ENCODE measurements at places on chromosomes 2 and 18.

- peak; percentile 26 for DNase-seq
These were observed 1.4 kb downstream of the TRIB2 start for GRCh38 chr2:12718015-12718671.

- DNase-seq: peak; percentile 38
These were observed 58.7 kb upstream of the SP3 start for GRCh38 chr2:174023591-174024523.

GRCh38 chr18:35673682-35674081, 92.1 kb downstream of the GALNT1 start:
- no peak for DNase-seq

- DNase-seq: no peak
These were observed 587.4 kb upstream of the SETBP1 start for GRCh38 chr18:44093253-44093652.

- DNase-seq: no peak
These were observed 13.2 kb downstream of the ASB18 start for GRCh38 chr2:236250909-236251579.

- DNase-seq: no peak
These were observed 485.6 kb downstream of the TMX3 start for GRCh38 chr18:68229351-68229750.

DNA sequence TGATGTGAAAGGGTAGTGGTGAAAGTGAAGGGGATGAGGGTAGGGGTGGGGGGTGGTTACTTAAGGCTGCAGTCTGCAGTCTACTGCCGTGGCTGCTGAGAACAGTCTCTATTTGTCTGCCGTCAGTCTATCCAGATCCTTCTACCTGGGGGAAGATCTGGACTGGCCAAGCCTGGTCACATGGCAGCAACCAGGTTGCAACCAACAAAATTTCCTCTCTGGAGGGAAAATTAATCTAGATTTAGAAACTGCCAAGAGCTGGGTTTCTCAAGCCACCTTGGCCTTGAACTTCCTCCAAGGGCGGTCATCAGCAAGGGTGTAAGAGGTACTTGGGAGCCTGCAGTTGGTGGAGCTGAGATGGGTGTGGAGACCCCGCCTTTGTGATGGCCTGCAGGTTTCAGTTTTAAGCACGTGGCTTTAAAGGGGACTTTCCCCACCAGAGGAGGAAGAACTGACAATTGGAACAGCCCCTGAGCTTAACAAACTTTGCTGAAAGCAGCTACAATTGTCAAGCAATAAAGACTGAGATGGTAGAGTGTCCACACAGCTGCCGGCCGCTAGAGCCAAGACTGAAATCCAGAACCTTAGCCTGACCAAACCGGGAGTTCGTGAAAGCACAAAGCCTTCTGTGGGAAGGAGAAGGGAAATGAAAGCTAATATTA, 31.4 kb upstream of the KCMF1 start:
- peak; percentile 53 for DNase-seq

GRCh38 chr2:121256720-121257479, 28.1 kb downstream of the TFCP2L1 start:
- no peak for DNase-seq

- DNase-seq: no peak
These were observed 118.5 kb downstream of the RPIA start for GRCh38 chr2:88810017-88810416.

DNA sequence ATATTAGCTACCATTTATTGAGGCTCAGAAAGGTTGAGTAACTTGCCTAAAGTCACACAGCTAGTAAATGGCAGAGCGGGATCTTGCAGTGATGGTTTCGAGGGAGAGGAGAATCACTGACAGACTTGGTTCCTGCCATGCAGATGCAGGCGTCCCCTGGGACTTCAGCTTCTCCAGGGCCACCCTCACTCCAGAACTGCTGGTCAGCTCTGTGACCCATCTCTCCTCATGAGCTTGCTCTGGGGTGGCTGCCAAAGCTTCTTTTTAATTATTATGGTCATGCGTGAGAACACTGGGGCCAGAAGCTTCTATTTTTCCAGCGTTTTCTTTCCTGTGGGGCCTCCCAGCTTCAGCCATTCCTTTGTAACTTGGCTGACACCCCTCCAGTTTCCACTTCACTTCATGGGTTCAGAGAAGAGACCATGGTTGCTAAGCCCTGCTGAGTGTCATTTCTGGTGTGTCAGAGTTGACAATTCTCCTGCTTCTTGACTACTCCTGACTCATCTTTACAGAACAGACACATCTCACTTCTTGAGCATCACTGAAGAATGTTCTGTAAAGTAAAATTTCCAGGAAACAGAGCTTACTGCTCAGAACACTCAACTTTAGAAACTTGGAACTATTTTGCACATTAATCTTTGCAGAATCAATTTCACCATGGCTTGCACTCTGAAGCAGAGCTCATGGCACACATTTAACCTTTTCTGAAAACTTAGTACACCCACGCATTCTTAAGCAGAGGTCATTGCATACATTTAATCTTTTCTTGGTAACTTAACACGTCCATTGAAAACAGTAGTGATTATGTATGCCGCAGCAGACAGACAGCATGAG, 70.4 kb downstream of the IL1R2 start:
- DNase-seq: no peak

- DNase-seq: no peak
These were observed 8.0 kb downstream of the HDAC4 start for GRCh38 chr2:239392688-239393387.

DNA sequence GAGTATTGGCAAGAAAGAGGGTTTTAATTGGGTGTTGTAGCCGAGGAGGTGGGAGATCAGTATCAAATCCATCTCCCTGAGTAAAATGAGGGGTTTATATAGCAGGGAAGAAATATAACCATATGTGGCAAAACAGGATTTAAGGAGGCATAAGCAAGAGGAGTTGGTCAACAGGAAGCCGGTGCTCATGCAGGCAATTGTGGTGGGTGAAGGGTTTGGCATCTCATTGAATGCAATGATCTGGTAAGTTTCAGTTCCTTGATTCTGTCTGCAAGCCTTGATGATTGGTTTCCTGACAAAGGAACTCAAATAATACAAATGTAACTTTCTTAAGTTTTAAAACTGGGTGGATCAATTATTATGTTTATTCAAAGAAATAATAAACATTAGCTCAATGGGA, 564.4 kb upstream of the LINC00305 start:
- DNase-seq: no peak

GRCh38 chr18:3424280-3424890, 25.6 kb upstream of the TGIF1 start:
- no peak for DNase-seq

- no peak for DNase-seq
These were observed 352.6 kb downstream of the TNS1 start for GRCh38 chr2:217650229-217650628.

- no peak for DNase-seq
These were observed 68.7 kb upstream of the WIPF1 start for GRCh38 chr2:174666312-174666711.

DNA sequence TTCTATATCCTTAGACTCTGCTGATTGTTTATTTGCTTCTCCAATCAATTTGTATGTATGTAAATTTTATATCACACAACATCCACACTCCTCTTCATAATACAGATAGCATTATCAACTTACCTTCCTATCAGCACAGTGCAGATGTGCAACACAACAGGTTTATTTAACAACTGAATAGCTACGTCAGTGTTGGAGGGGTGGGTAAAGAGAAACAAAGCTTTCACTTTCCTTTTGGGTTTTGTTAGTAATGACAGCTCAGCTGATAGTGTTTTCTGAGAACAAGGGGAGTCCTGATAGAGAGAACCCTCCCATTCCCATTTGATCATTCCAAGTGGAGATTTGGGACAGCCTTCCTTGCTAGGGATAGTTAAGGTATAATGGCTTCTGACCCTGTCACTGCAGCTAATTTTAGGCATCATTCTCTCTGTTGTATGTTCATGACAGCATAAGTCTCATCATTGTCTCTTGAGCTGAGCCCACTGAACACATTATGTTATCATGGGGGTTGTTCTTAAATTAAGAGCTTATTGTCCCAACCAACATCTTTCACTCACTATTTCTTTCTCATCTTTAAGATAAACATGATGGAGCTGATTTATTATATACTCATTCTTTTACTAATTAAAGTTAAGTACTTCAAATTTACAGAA, 227.7 kb downstream of the GPD2 start:
- no peak for DNase-seq

DNA sequence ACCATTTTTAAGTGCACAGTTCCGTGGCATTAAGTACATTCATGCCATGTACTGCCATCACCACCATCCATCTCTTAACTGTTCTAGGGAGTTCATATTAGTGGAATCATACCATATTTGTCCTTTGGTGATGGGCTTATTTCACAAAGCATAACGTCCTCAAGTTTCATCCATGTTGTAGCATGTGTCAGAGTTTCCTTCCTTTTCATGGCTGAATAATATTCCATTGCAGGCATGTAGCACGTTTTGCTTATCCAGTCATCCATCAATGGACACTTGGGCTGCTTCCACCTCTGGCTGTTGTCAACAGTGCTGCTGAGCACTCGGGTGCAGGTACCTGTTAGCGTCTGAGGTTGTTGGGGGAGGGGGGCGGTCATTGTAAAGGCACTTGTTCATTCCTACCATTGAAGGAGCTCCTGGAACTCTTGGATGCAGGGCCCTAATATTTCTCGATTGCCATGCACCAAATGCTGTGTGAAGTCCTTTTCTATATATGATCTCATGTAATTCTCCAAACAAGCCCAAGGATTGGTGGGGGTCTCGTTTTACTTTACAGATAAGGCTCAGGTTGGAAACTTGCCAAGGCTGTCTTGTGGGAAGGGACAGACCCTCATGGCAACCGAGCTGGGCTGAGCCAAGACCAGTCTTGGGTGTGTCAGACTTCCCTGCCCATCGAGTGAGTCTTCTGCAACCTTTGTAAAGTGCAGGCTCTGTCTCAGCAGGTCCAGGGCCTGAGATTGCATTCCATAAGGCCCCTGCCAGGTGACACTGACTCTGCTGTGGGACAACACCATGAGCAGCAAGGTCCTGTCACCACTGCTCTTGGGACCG, 42.9 kb upstream of the SH3RF3 start:
- DNase-seq: no peak

DNA sequence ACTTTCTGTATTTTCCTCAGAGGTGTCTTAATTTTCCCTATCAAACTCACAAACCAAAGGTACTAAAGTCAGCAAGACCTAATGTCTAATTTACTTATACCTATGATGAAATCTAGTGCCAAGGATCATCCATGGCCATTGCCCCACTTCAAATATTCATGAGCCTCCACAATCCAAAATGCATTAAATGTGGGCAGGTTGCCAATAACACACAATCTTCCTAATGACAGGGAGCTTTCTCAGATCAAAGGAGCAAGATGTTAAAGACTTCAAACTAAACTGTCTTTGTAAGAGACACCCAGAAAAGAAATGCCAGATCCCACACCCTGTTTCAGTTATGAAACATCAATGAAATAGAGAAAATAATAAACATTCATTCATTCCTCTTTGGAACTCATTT, 143.2 kb downstream of the TMEFF2 start:
- no peak for DNase-seq

DNA sequence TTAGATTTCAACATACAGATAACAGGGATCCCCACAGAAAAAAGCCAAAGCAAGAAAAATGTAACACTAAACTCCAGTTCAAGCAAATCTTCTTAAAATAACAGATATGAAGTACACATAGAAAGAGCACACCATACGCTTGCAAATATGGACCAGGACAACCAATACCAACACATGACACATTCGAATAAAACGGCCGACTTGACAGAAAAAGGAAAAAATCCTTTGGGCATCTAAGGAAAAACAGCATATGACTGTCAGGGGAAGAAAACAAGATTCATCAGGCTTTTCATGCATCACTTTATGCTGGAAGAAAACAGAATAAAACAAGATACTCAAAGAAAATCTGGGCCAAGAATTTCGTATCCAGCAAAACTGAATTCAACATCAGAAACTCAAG, 16.0 kb downstream of the RNASEH1 start:
- no peak for DNase-seq

DNA sequence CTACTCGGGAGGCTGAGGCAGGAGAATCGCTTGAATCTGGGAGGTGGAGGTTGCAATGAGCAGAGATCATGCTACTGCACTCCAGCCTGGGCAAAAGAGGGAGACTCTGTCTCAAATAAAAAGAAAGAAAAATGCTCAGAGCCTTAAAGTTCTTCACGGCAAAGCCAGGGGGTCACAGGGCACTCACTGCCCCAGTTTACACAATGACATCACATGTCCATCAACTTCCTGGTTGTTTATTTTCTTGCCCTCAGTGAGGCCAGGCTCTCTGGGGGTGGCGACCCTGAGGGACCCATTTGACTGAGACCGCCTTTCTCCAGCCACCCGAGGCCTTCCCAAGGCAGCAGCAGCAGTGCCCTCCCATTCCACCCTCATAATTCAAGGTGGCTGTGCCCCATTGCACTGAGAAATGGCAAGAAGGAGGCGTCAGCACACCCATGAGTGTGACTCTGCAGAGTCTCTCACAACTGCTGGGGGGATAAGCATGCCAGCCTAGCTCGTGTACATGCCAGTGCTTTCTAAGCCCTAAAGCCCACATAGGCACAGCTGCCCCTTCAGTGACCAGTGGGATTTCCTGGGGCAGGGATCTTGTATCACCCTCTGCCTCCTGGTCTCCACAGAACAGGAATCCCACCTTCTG, 50.0 kb downstream of the SFXN5 start:
- DNase-seq: no peak

DNA sequence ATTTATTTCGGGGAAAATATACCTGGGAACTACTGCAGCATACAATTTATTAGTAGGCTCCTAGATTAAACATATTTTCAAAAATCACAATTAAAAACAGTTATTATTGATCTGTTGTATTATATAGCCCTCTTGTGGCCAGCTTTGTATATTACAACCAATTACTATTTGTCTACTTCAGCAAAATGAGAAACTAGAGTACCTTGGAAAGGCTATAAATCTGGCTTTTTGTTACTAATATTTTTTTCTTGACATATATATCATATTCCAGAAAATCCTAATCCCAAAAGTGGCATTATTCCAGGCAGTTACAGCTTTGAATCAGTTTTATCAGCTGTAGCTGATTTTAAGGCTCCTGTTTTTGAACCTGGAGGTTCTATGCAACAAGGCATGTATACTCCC, 101.2 kb downstream of the UBR3 start:
- DNase-seq: no peak

GRCh38 chr2:128069769-128070168, 21.2 kb upstream of the UGGT1 start:
- DNase-seq: no peak

GRCh38 chr2:167925758-167926157, 321.6 kb downstream of the STK39 start:
- no peak for DNase-seq

GRCh38 chr2:211609127-211609526, 929.5 kb downstream of the ERBB4 start:
- no peak for DNase-seq

- DNase-seq: peak; percentile 24
These were observed 180.4 kb downstream of the MBD5 start for GRCh38 chr2:148201075-148202004.

DNA sequence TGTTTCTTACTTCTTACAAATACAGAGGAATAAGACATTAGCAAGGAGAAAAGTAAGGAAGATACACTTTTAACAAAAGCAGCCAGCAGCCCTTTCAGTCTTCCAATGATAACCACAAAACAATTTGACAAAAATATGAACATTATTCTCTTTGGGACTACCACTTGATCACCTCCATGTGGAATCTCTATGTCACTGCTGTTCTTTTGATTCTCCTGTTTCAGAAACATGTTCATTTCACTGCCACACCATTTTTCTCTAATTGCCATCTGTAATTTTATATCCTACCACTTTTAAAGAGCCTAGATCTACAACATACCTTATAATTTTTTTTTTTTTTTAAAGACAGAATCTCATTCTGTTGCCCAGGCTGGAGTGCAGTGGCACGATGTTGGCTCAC, 10.9 kb downstream of the INO80D start:
- no peak for DNase-seq

Measured in stimulated activated CD4-positive, alpha-beta T cell treated with anti-CD3 and anti-CD28 coated beads, Interleukin-2, amount 100 ng/mL, for 48 hours (primary cell).